ENCODE measurements at places on chromosomes 6 and 20.

GRCh38 chr6:44146685-44147084 is 11.9 kb upstream of the CAPN11 start:
- no peak for DNase-seq

DNA sequence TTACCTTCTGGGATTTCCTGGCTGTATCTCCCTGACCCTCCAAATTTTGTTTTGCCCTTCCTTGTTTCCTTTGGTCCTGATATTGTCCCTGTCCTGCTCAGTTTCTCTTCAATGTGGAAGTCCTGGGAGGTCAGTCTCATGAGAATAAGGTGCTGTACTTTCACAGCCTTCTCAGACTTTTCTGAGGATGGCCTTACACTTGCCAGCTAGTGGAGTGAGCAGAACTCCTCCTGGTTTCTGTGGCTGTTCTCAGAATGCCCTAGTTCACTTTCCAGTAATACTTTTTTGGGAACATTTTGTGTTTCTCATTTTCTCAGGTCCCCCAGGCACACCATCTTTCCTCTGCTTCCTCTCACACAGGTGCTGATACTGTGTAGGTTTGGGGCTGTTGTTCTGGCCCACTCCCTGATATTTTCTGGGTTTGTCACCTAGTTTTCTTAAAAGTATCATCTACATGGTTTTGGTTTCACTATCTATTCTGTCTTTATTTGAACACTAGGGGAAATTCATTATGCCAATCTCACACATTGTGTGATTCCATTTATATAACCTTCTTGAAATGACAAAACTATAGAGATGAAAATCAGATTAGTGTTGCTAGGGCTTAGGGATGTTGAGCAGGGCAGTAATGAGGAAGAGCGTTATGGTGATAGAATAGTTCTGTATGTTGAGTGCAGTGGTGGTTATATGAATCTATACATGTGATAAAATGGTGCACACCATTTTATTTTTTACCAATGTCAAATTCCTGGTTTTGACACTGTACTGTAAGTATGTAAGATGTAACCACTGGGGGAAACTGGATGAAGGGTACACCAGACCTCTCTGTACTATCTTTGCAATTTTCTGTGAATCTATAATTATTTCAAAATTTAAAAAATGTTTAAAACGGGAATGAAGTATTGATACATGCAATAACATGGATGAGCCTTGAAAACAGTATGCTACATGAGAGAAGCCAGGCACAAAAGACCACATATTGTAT is 27.2 kb upstream of the BRPF3 start:
- DNase-seq, result no peak

DNA sequence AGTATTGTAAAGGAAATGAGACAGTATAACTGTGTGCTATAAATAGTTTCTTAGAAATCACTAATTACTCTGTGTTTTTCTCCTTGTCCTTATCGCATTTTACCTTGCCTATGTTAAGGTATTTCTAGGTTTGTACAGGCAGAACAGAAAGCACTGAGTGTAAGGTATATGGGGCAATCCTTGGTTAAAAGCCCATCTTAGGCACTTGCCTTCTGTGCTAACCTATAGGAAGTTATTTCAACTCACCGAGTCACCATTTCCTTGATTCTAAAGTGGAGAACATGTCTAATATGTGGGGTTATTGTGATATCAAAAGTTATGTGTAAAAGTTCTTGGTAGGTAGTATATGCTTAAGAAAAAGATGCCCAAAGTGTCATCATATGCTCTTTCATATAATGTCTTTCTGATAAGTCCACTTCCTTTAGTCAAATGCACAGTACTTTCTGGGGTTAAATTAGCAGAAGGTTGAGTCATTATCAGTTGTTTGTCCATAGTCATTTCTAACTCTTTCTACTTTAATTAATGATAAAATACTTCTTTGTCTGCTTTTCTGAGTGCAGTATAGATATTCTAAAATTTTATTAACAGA is 276.4 kb downstream of the UTRN start:
- no peak for DNase-seq

DNA sequence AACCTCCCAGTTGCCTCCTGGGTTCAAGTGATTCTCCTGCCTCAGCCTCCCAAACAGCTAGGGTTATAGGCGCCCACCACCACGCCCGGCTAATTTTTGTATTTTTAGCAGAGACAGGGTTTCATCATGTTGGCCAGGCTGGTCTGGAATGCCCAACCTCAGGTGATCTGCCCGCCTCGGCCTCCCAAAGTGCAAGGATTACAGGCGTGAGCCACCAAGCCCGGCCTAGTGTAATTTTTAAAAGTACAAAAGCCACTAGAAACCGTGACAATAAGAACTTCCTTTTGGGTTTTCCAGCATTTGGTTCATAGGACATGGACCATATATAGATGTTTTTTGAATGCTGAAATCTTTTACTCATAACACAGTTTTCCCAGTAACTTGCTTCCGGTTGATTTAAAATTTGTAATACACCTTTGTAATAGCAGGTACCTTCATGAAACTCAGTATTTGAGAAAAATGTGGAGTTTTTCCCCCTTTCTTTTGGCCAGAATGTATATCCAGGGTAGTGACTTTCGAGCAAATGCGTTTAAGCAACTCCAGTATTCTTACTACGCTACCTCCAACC is 467 bp downstream of the PXT1 start:
- no peak for DNase-seq

- no peak for DNase-seq
Measured at GRCh38 chr6:23176883-23177282, 607.5 kb downstream of the HDGFL1 start.

GRCh38 chr6:79465381-79465780 is 71.8 kb downstream of the LCA5 start:
- DNase-seq, result no peak

All from effector CD4-positive, alpha-beta T cell (primary cell).